Stimulated activated CD4-positive, alpha-beta T cell treated with anti-CD3 and anti-CD28 coated beads, Interleukin-4, amount 100 ng/mL, for 24 hours (primary cell): ENCODE measurements at places on chromosomes 7 and 10.

DNA sequence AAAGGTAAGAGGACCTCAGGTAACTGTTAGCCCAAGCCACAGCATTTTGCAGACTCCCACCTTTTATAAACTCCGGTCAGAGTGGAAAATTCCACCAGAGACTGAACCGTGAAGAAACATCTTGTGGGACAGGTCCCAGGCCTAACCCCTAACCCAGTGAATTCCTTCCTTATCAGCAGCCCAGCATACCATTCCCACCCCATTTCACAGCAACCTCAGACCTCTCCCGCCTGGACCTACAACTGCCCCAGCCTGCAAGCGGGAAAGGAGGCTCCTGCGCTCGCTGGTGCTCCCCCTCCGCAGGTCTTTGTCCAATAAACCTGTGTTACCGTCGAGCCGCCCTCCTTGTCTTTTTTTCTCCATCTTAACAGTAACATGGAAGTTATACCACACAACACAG lies 736.6 kb downstream of the MAGI2 start:
- no peak for DNase-seq

DNA sequence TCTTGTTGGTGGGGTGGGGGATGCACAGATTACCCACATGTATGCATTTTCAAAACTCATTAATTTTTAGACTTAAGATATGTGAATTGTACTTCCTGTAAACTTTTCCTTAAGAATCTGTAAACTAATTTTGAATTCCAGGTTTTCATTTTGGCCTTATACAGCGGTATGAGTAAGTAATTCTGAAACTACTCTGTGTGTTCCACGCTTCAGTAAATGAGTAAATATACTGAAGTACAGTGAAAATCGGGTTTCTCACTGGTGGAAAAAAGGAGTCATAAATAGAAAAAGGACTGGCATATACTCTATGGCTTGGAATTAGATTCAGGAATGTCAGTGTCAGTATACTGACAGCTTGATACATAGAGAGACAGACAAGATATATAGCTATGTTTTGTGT lies 72.8 kb downstream of the CTTNBP2 start:
- DNase-seq = no peak

DNA sequence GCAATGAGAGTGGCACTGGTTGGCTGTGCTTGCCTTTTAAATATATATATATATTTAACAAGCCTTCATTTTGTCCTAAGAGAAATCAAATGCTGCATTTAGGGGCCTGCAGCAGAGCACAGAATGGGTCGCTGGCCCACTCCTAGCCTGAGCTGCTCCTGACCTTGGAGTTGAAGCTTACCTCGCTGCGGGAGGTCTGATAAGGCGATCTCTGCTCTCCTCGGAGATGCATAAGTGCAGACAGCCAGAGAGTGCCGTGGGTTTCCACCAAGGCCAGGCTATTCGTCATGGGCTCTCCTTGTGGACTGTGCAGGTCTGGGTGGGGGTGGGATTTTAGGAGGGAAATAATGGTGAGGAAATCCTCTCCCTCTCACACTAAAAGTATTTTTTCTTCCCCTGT lies 99.5 kb upstream of the IKZF1 start:
- DNase-seq = no peak

- no peak for DNase-seq
Observed at GRCh38 chr10:27382176-27382575, 121.9 kb upstream of the RAB18 start.

DNA sequence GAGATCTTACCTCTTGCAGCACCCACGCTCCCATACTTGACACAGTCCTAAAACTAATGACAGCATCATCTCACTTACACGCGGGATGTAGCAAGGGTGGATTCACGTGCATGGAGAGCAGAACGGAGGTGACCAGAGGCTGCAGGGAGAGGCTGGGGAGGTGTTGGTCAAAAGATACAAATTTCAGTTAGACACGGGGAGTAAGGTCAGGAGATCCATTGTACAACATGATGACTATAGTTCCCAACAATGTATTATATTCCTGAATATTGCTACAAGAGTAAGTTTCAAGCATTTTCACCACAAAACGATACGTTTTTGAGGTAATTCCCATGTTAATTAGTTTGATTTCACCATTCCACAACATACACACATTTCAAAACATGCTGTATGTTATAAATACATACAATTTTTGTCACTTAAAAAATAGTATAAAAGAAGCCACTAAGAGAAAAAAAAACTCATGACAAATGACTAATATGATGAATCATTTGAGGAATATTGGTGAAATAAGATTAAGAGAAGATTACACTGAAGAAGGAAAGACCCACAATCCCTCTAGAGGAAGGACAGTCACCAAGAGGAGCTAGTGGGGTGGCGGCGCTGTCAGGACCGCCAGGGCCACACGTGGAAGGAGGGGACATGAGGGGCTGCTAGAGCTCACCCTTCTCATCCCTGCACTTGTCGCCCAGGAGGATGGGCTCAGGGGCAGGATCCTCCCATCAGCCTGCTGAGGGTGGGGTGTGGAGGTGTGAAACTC lies 49.4 kb upstream of the EGFR start:
- DNase-seq = no peak

- DNase-seq = peak; percentile 17
Observed at GRCh38 chr10:29386342-29386999, 97.6 kb downstream of the LYZL1 start.

GRCh38 chr7:3082831-3083230 lies 39.2 kb upstream of the CARD11 start:
- DNase-seq = no peak

DNA sequence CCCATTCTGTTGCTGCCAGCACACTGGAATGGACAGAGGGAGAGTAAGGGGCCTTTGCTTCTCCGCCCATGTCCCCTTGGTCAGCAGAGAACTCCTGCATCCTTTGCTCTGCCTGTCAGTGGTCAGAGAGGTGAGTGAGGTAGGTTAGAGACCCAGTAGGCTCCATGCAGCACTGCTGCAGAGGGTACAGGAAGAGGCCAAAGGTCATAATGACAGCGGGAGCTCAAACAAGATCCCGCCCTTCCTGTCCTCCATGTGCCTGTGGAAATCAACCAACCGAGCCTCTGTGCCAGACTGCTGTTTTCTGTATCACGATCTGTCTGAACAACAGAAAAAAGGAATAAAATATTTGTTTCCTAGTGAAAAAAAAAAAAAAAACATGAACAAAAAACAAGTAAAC lies 81.4 kb downstream of the ZNF33B start:
- no peak for DNase-seq

- no peak for DNase-seq
Observed at GRCh38 chr10:65864529-65864928, 1061.3 kb upstream of the LRRTM3 start.

GRCh38 chr10:93458821-93459257 lies 23.3 kb downstream of the MYOF start:
- peak; percentile 8 for DNase-seq

DNA sequence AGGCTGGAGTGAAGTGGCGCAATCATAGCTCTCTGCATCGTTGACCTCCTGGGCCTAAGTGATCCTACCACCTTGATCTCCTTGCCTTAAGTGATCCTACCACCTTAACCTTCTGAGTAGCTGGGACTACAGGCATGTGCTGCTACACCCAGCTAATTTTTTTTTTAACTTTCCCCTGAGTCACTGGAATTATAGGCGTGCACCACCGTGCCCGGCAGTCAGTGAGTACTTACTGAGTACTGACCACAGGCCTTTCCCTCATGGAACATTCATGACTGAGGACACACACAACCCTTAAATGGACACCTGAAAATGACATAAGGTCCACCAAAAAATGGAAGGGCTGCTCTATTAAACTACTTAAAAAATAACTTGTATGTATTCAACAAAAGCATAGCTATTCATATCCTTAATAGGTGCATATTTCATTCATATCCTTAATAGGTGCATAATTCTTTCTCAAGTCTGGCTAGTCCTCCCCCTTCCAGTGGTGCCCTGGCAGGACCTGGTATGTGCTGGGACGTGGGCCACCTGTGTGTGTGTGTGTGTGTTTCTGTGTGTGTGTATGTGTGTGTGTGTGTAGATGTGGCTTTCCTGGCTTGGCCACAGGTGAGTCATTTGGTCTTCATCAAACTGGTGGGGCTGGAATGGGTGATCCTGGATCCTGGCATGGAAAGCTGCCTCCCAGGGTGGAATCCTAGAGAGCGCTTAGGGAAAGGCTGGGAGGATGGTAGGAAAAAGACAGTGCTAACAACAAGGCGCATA lies 3.5 kb downstream of the FAM180A start:
- DNase-seq = no peak

GRCh38 chr10:96130326-96130995 lies 364 bp downstream of the ZNF518A start:
- peak; percentile 76 for DNase-seq

GRCh38 chr7:152910545-152911225 lies 151.1 kb downstream of the ACTR3B start:
- DNase-seq = no peak

GRCh38 chr10:35564341-35564968 lies 40.7 kb upstream of the GJD4 start:
- DNase-seq = no peak

DNA sequence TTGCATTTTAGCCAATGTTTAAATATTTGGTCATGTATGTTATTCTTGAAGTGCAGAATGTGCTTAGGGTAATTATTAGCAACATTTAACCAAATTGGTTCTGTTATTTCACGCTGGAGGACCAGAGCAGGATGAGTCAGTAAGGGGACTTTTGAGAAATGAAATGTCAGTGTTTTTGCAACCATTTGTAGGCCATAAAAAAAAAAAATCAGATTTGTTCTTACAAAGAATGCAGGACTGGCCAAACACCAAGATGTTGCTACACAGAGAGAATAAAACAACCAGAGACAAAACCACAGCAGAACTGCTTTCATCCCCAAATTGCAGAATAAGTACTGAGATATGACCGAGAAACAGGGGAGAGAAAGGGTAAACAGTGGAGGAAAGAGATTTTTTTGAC lies 62.1 kb downstream of the TPST1 start:
- DNase-seq = no peak

- DNase-seq = no peak
Observed at GRCh38 chr7:46544396-46545008, 623.4 kb upstream of the IGFBP3 start.

DNA sequence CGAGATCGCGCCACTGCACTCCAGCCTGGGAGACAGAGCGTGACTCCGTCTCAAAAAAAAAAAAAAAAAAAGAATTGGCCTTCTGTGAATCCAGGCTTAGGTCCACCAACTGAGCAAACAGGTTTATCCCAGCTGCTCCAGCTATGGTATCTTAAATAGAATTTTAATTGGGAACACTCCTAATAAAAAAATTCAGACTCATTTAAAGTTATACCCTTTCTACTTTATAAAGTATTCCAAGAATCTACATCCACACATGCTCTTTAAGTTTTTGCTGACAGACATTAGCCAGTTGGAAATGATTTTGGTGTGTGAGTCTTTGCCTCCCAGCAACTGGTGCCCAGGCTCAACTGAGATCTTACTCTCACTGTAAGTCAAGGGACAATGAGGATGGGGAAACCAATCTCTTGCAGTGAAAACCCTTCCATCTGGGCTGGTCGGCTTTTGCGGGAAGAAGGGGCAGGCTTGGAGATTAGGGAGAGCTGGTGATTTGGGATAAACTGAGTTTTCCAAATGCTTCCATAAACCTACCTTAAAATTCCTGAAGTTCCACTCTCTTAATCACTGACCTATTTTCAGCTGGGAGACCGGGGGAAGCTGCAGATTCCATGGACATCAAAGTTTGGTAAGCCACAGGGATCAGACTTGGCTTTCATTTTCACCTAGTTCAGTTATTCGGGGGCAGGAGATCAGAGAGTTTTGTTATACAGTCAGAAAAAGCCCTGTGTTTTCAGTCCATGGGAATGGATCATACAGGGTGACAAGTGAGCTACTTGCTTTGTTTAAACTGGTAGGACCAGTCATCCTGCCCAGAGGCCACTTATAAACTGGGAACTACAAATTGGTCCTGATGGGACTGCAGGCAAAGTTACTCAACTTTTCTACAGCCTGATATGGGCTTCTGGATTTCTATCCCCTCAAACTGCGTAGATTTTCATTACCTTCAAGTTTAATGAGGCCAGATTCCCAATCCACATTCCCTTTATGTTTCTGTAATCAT lies 89.3 kb upstream of the ZNF746 start:
- no peak for DNase-seq

- DNase-seq = no peak
Observed at GRCh38 chr10:87844837-87845623, 18.3 kb downstream of the KLLN start.

DNA sequence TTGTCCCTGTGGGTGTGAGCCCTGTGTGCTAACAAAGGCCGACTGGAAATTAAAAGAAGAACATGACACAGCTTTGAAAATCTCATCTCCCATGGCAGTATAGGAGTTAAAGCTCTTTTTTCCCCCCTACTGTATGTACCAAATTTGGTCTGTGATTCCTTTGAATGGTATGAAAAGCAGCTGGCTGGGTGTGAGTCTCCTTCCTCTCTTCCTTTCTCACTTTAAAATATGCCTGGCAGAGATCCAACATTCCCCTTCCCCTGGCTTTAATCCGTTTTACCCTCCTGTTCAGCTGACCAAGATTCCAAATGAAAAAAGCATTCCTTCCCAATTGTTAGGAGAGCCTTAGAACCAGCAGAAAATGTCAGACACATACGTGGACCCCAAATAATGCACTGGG lies 225.0 kb upstream of the CELF2 start:
- no peak for DNase-seq

DNA sequence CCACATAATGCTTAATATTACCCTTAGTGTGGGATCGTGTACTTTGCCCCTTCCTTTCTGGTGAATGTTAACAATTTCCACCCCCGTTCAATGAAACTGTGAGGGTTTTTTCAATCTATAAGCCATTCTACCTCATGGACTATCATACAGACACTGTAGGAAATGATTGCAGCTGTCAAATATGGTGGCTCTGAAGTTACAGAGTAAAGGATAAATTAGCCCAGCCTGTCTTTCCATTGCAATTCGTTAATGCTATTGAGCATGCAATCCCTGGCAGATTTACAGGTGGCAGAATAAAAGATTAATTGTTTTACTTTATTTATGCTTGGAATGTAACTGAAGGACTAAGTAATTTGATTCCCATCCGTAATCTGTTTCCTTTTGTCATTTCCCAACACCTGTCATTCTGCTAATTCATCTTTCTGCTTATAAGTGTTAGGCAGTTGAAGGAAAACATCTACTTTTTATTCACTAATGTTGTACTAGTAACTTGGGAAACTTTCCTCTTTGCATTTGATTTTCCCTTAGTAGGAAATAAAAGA lies 1211.6 kb upstream of the LRRN3 start:
- no peak for DNase-seq

DNA sequence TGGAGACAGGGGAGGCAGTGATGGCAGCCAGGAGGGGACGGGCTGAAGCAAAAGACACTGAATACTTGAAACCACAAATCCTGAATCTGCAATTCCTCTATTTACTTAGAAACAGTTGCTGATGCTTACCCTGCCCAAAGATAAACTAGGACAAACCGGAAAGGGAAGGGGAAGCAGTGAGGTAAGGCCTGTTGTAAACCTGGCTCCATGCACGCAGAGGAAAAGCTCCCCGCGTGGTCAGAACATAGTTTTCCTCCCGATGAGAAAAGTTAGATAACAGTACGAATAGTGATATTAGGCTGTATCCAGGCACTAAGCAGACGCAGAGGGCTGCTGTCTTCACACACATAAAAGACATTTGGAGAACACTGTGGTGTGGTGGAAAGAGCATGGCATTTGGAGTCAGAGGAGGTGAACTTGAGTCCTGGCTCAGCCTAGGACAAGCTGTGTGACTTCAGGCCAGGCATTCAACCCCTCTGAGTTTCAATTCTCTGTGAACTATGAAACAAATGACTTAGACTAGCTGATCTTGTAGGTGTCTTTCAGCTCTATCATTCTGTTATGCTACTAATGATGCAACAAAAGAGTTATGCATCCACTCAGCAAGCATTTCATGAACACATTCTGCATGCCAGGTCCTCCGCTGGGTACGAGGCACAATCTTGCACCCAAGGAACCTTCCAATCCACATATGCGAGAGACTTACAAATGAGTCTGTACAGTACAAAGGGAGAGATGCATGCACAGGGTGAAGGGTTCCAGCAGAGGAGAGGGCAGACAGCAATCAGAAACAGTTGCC lies 80.9 kb downstream of the SORBS1 start:
- no peak for DNase-seq
